ENCODE measurements at places on chromosomes 6 and 20.

GRCh38 chr6:170011204-170012036, 260.0 kb downstream of the ERMARD start:
- no peak for DNase-seq

- DNase-seq, result no peak
Observed at GRCh38 chr6:120378582-120379220, 955.6 kb downstream of the TBC1D32 start.

GRCh38 chr6:152636609-152637295, 410 bp downstream of the SYNE1 start:
- DNase-seq, result no peak

- DNase-seq, result no peak
Observed at GRCh38 chr20:58891718-58892140, 39.2 kb downstream of the GNAS start.

- DNase-seq, result no peak
Observed at GRCh38 chr6:44036196-44036595, 91.1 kb downstream of the MRPL14 start.

DNA sequence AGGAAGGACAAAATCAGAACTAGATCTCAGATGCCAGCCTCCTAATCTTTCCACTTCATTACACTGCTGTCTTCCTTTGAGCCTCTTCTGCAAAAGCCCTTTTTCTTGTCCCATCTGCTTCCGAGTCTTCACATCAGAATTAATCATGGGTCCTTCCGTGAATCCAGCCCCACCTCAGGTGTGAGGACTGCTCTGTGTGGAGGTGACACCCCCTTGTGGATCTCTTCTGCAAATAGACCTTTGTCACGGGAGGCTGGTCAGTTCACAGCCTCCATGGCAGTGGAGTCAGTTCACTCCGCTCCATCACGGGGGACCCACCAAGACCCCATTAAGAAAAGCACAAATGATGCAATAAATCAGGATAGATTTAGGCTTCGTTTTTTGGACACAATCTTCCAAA, 171.1 kb downstream of the ADAT2 start:
- DNase-seq, result no peak

- DNase-seq, result no peak
Observed at GRCh38 chr20:46694484-46694883, 5.2 kb upstream of the TP53RK start.

DNA sequence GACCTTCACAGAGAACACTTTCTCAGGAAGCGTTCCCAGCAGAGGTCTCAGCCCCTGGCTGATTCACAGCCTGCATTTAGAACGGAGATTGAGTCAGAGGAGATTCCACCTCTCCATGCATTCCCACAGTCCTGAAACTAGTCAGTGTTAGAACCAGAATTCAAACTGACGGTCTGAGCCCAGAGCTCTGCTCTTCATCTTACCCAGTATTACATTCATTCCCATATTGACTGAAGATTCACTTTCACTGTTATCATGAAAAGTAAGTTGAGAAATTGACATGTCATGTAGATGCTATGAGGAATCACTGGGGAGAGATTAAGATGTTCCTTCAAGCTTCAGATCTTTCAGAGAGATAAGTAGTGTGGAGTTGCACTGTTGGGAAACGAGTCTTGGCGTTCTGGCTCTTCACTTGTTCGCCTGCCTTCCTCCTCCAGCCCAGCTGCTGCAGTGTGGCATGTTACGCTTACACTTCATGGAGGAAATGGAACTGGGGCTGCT, 28.3 kb downstream of the MAS1 start:
- DNase-seq, result no peak

- DNase-seq, result no peak
Observed at GRCh38 chr6:3764516-3765335, 13.2 kb upstream of the PXDC1 start.

GRCh38 chr6:13229205-13230085, 98.9 kb downstream of the TBC1D7 start:
- DNase-seq, result no peak

DNA sequence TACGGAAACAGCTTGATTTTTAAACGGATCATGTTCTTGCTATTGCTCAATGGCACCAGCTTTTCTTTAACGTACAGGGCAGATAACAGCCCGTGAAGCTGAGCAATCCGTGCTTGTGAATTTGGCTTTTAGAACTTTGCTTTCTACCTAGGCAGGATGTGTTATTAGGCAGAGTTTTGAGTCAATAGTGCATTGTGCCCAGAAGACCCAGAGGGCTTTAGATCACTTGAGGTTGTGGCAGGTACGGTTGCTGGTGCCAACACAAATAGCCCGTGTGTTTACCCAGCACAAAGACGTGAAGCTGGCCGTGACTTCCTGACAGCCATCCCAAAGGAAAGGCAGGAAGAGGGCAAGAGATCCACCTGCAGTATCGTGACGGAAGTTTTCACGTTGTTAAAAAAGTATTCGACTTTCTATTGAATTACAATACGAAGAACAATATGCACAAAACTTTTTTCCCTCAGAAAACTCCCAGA, 117.4 kb upstream of the FRMD1 start:
- DNase-seq, result no peak

DNA sequence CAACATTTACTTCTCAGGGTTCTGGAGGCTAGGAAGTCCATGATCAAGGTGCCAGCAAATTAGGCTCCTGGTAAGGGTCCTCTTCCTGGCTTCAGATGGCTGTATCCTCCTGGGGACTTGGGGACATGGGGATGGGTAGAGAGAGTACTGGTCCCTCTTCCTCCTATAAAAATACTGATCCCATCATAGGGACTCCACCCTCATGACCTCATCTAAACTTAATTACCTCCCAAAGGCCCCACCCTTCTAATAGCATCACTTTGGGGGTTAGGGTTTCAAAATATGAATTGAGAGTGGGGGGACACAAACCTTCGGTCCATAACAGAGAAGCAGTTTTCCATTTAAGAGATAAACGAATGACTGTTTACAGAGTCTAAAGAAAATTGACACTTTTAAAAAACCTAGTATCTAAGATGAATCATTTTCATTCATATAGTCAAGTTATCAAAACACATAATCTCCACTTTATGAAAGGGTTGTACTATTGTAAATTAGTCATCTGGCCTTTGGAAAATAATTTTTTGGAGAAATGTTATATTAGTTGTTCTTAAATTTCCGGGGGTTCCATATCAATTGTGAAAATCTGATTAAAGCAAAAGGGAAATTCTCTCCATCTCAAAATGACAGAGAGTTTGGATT, 33.5 kb downstream of the ELOVL5 start:
- DNase-seq, result no peak

GRCh38 chr6:37347670-37348111, 6.1 kb upstream of the RNF8 start:
- no peak for DNase-seq

GRCh38 chr20:24149175-24149574, 160.6 kb upstream of the GGTLC1 start:
- no peak for DNase-seq

GRCh38 chr6:112343390-112343789, 3.7 kb upstream of the RFPL4B start:
- no peak for DNase-seq

- DNase-seq, result no peak
Observed at GRCh38 chr20:43776691-43777090, 49.9 kb upstream of the GTSF1L start.

GRCh38 chr20:17358854-17359253, 132.0 kb downstream of the PCSK2 start:
- no peak for DNase-seq

- no peak for DNase-seq
Observed at GRCh38 chr6:30041821-30042220, 19.2 kb upstream of the POLR1H start.

DNA sequence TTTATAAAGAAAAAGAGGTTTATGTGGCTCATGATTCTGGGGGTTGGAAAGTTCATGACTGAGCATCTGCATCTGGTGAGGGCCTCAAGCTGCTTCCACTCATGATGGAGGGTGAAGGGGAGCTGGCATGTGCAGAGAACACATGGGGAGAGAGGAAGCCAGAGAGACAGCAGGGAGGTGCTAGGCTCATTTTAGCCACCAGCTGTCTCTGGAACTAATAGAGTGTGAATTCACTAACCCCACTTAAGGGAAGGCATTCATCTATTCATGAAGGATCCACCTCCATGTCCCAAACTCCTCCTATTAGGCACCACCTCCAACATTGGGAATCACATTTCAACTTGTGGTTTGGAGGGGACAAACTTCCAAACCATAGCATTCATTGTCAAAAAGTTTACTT, 137.3 kb upstream of the PMEPA1 start:
- DNase-seq, result no peak

DNA sequence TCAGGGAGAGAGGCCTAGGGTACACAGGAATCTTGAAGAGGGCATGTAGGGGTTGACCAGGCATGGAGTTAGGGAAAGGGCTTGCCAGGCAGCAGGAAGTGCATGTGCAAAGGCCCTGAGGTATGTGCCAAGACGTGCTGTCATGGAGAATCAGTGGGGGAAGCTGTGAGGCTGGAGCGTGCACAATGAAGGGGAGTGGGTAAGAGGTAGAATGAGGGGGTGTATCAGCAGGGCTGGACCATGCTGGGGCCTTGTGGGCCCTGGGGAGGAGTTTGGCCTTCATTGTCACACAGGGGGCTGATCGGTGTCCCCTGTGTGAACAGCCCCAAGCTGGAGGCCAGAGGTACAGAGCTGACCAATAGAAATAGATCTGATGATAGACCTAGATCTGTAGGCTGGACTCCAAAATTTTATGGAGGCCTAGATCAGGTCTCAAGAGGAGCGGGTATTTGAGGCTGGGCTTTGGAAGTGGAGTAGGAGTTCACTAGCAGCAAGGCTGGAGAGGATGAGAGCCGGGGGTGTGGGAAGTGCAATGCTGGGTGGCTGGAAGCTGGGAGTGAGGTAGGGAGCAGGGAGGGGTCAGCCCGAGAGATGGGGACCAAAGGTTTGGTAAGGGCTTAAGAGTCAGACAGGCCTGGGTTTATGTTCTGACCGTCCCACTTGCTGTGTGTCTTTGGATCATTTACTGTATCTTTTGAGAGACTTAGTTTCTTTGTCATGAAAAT, 3.0 kb downstream of the SRC start:
- no peak for DNase-seq

- no peak for DNase-seq
Observed at GRCh38 chr6:23650676-23651075, 475.3 kb upstream of the NRSN1 start.

DNA sequence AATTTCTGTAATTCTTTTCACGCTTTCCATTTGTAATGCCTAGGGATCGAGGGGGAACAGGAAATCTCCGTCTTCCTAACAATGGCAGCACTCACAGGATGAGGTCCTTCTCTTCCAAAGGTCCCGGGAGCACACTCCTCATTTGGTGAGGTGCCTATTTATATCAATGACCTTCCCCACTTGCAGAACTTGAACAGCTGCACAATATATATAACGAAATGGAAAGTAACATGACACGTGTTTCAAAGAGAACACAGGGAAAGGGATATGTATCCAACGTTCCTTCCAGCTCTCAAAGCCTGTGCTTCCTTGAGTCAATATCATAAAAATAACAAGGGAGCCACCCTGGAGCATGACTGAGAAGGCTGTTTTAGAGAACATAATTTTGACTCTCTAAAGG, 78.6 kb upstream of the RBM24 start:
- DNase-seq, result no peak

- DNase-seq, result no peak
Observed at GRCh38 chr6:133730881-133731280, 158.0 kb upstream of the TCF21 start.

GRCh38 chr20:8526610-8527009, 394.5 kb downstream of the PLCB1 start:
- DNase-seq, result no peak

GRCh38 chr6:73058736-73059135, 166.6 kb downstream of the KHDC1L start:
- no peak for DNase-seq

- peak; percentile 99 for DNase-seq
Observed at GRCh38 chr6:30571075-30571761, at the start of gene ABCF1. TSS of gene ABCF1 (plus strand) at chr6:30571442. CDS start at chr6:30571488, 46 bp downstream.

GRCh38 chr20:60904730-60905129, 347.3 kb upstream of the CDH4 start:
- DNase-seq, result no peak

- DNase-seq, result no peak
Observed at GRCh38 chr6:53679446-53679933, 13.9 kb upstream of the KLHL31 start.

GRCh38 chr20:49186535-49187329, 1.4 kb downstream of the STAU1 start:
- peak; percentile 38 for DNase-seq

DNA sequence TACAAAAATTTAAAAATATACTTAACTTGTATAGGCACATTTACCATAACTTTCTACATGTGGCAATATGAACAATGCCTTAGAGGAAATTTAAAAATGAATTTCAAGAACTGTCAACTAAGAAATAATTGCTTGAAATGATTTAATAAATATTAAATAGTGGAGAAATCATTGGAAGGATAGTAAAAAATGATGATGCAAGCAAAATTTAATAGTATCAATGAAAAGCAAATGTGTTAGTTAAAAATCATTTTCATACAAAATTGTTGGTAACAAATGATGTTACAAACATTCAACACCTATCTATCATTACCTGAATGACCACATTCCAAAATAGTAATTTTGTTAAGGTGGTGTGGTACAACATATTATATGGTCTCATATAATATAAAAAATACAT, 331.0 kb downstream of the HAO1 start:
- DNase-seq, result no peak

DNA sequence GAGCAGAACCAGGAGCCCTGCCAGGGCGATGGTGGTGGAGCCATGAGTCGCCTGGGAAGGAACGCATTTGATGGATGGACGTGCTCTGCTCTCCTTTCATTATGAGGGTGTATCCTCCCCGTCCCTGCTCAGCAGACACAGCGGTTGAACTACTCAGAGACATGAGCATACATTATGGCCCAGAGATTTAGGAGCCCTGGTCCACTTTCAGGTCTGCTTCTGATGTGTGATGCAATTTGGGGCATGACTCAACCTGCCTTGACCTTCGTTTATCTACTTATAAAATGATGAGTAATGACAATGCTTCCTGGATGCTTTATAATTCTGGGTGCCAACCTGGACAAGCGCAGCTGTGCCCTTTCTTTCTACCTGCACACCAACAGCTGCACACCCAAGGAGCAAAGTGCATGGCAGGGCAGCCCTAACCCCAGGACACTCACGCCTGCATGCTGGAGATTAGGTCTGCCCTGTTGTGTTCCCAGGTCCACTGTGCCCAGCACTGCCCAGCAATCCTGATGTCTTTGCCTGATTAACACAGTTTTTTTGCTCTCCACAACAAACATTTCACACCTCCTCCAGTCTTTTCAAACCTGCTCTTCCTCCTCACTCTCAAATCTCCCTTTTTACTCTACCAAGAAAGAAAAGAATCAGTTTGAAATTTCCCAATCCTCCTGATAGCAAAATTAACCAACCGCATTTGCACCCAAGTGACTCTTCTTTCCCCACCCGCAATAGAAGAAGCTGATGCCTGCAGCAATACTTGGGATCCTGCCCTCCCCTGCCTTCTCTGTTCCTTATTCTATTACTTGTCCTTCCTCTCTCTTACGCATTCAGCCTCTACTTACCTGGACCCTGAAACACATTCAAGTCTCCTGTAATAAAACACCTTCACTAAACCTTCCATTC, 81.2 kb downstream of the EZR start:
- no peak for DNase-seq

Measured in stimulated activated CD4-positive, alpha-beta T cell treated with anti-CD3 and anti-CD28 coated beads, Interleukin-15, amount 100 ng/mL, for 1 hour (primary cell).